ENCODE measurements at places on chromosomes 12 and 14.

DNA sequence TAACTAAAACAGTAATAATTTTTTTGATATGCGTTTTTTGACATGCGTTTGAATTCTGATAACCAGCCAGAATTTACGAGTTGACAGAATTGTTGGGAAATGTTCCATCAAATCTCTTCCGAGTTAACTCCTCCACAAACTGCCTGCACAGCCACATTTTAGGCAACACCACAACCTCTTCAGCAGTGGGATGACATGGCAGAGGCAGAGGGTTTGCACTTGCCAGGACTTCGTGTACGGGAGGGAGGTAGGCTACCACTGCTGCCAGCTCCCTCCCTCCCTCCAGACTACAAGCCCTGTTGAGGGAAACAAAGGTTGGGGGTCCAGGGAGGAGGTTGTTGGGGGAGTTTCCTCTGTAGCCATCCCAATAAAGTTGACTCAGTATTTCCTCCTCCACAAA is 14.5 kb upstream of the ACTR6 start:
- DNase-seq: no peak

DNA sequence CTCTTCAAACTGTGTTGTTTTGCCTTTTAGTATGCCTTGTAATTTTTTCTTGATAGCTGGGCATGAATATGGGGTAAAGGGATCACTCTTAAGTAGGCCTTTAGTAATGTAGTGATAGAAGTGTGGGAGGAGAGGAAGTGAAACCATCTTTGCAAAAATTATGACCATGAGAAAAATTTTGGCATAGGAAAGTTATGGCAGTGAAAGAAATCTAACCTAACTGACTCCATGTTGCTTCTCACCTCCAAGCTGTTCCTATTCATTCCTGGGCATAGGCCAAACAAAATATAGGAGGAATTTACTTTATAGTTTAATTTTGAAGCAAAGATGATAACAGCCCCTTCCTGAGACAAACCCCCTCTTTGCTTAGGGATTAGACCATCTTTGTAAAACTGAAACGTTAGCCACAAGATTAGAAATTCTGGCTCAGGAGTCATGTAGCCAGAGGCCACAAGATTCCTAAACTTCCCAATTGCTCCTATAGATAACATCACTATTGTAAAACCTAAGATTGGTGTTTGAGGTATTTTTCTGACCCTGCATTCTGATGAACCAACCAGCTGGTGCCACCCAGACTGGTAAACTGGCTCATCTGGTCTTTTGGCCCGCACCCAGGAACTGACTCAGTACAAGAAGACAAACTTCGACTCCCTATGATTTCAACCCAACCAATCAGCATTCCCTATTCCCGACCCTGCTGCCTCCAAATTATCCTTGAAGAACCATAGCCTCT is 45.8 kb downstream of the CRADD start:
- DNase-seq: no peak

GRCh38 chr14:104219731-104220214 is 81.4 kb downstream of the KIF26A start:
- no peak for DNase-seq

DNA sequence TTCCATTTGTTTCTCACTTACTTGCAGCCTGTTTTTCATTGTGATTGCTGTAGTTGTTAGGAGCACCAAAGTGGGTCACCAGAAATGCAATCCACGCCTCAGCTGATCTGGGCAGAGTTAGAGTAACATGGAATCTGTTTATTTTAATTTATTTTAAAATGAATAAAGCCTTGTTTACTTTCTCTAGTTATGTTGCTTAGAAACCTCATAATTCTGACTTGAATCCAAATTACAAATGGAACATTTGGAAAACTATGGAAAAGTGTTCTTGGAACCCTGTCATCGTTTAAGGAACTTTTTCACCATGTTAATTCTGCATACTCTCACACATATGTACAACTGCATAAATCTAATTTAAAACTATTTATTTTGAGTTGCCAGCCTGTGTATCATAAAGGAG is 92.2 kb upstream of the DAAM1 start:
- no peak for DNase-seq

DNA sequence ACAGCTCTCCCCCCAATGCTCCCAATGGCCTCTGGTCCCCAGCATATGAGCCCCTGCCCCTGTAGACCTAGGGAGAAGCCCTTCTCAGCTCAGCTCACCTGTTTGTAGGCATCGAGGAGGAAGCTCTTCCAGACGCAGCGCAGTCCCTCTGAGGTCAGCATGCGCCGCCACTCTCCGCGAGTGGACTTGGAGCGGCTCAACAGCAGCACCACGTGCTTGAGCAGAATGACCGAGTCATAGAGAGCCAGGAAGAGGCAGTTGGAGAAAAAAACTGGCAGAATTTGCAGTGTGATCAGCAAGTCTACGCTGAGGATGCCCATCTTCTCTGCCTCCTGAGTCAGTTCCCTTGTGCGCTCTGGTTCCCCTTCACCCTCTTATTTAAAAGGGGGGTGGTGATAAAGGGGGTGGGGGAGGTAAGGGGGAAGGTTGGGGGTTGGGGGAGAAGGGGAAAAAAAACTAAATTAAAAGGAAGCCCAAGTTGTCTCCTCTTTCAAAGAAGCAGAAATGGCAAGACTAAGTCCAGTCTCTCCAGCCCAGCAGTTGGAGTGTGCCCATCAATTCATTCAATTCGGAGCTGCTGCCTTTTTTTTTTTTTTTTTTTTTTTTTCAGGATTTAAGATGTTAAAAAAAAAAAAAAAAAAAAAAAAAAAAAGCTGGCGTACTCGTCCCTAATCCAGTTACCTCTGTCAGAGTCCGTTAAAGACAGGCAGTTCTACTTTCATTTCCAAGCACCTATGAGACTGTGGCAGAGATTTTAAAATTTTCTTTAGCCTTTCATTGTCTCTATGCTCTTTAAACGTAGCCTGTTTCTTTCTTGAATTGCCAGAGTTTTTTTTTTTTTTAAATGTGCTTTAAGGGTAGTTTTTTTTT is at the start of gene DIO2:
Gene DIO2, minus strand, starts transcription at position 352 of the 870 bp plus-strand sequence. Its CDS starts 32 bp downstream, at position 320.
- DNase-seq: no peak

DNA sequence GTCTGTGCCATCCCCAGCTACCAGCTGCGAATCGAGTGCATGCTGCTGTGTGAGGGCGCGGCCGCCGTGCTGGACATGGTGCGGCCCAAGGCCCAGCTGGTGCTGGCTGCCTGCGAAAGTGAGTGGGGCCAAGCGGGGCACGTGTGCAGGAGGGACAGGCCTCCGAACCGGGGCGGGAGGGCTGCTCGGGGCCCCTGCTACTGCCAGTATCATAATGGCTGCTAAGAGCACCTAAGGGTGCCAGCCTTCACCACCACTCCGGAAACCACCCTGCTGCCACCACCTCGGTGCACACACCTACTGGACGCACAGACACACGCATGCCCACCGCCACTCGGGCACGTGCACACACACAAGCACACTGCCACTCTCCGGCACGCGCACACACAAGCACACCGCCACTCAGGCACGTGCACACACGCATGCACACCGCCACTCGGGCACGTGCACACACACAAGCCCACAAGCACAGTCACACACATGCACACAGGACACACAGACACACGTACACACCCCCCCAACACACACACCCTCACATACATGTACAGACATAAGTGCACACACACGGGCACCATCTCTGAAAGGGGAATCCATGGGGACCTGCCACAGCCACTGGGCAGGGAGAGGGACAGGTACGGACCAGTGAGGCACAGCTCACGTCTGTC is 13.8 kb upstream of the ADSS1 start:
- no peak for DNase-seq

DNA sequence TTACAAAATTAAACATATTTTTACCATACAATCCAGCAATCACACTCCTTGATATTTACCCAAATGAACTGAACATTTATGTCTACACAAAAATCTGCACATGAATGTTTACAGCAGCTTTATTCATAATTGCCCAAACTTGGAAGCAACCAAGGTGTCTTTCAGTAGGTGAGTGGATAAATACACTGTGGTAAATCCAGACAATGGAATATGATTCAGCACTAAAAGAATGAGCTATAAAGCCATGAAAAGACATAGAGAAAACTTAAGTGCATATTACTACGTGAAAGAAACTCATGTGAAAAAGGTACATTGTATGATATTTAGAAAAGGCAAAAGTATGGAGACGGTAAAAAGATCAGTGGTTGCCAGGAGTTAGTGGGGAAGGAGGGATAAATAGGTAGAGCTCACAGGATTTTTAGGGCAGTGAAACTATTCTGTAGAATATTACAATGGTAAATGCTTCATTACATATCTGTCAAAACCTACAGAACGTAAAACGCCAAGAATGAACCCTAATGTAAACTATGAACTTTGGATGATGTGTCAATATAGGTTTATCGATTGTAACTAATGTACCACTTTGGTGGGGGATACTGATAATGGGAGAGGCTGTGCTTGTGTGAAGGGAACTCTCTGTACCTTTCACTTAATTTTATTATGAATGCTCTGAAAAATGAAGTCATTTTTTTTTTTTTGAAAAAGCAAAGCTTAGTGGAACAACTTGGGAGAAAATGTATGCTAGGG is 295.7 kb downstream of the CEP128 start:
- no peak for DNase-seq

- DNase-seq: no peak
These were observed 18.0 kb upstream of the C2CD5 start for GRCh38 chr12:22562036-22563028.

- no peak for DNase-seq
These were observed 7.3 kb downstream of the KRT73 start for GRCh38 chr12:52611080-52611468.

DNA sequence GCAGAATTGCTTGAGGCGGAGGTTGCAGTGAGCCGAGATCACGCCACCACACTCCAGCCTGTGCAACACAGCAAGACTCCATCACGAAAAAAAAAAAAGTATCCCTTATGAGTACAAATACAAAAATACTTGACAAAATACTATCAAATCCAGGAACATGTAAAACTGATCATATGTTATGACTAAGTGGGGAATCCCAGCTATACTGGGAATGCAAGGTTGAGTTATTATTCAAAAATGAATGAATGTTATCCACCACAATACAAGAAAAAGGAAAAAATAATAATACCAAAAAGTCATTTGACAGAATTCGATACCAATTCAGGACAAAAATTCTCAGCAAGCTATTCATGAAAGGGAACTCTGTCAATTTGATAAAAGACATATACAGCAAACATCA is 32.6 kb downstream of the MOK start:
- no peak for DNase-seq

DNA sequence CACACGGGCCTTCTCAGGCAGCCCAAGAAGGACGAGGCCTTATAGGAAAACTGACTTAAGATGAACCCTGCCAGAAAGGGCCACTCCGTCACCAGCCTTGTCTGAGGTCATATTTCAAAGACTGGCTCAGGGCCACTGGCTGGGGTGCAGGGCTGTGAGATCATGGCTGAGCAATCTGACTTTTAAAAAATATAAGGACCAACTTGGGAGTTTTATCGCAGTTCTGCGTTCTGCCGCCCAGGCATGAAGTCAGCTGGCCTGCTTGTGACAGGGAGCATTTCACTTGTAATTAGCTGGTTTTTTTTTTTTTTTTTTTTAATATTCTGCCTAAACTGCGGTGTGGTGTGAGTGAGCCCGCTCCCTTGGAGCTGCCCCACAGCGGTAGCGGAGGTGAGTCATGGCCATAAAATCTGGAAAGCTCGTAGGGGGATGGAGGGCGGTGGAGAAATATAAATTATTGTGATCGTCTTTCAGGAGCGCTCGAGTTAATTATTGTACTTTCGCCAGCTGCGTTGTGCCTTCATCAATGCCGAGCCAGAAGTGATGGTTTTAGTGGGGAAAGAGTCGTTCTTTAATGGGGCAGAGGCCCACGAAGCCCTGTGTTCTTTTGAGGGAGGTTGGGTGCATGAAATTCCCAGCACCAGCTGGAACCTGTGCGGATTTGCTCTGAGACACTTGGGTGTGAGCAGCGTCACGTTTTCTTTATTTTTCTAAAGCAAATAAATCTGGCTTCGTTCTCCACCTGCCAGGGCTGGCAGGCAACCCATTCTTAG is 231.9 kb downstream of the C12orf75 start:
- no peak for DNase-seq

GRCh38 chr12:80636832-80637231 is 70.6 kb upstream of the MYF6 start:
- DNase-seq: no peak

- no peak for DNase-seq
These were observed 178.7 kb downstream of the GXYLT1 start for GRCh38 chr12:41966001-41966400.

DNA sequence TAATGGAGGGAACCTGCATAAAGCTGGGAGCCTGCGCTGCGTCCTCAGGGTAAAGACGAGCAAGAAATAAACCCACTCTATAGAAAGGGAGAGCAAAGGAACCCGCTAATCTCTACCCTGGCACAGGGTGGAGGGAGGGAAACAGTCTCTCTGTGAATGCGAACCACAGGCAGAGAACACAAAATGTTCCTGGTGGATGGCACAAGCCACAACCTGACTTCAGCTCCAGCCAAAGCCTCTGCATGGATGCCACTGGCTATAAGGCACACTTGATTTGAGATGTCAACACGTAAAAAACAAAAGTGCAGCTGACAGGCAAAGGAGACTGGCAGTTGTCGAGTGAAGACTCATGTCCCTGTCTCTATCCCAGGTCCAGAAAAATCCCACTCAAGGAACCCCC is 32.4 kb downstream of the CHGA start:
- no peak for DNase-seq

DNA sequence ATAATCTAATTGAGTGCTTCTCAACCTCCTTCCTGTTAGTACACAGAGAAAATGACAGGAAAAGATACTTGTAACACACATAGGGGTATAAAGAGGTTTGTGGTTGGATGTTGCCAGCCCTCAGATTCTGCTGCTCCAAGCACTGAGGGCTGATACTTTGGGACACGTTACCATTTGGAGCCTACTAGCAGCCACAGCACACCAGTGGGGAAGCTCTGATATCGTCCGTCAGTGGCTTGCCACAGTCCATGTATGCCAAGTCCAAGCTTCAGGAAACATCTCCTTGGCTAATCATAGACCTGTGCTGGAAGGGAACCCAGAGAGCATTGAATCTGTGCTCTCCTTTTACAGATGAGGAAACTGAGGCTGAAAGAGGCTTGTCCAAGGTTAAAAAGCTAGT is 22.3 kb downstream of the B4GALNT3 start:
- no peak for DNase-seq

DNA sequence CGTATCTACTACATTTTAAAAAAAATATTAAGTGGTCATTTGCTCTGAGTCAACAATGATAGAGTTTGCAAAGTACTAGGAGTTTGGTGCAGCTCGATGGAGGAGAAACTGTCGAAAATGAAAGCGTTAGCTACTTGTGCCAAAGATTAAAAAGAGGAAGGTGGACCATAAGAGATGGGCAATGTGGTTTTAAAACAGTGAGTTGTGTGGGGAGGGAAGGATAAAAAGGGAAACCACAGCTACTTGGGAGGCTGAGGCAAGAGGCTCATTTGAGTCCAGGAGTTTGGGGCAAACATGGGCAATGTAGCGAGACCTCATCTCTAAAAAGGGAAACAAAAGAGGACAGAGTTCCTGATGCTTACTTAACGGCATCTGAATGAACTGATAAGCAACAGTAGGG is 18.2 kb upstream of the STRAP start:
- DNase-seq: no peak

GRCh38 chr14:92502541-92503286 is 10.9 kb upstream of the RIN3 start:
- DNase-seq: no peak
